LoVo (cell line): ENCODE measurements at places on chromosomes 7 and 10.

DNA sequence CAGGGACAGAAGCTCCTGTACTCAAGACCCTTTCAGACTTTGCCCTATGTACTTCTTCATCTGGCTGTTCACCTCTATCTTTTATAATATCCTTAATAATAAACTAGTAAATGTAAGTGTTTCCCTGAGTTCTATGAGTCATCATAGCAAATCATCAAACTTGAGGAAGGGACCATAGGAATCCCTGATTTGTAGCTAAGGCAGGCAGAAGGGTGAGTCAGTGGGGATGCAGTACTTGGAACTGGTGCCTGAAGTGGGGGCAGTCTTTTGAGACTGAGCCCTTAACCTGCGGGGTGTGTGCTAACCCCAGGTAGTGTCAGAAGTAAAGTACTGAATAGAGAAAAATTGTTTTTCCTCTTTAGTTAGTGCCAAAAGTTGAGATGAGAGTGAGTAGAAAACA lies 6.2 kb upstream of the TMEM243 start:
- DNase-seq, result peak; percentile 8

GRCh38 chr10:27844223-27844622 lies 98.6 kb upstream of the MKX start:
- DNase-seq, result no peak

DNA sequence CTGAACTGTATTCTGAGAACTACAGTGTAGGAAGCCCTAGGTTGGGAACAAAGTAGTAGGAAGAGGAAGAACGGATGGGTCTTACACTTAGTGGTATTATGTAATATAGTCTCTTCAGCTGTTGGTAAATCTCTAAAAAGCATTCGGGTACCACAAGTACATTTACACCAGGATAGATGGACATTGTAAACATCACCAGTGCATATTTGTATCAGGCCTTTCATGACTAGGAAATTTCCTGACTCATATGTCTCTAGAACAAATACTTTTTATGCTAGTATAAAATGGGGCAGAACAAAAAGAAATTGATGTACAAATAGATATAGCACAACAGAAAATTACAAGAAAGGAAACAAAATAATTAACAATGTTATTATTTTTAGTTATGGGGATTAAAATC lies 21.5 kb upstream of the OR6B1 start:
- no peak for DNase-seq

GRCh38 chr7:155380221-155380861 lies 77.6 kb upstream of the EN2 start:
- peak; percentile 84 for DNase-seq
